Stimulated activated CD4-positive, alpha-beta T cell treated with anti-CD3 and anti-CD28 coated beads, Interleukin-1b, Interleukin-23, amount 100 ng/mL, for 48 hours (primary cell): ENCODE measurements at places on chromosomes 1 and 21.

- no peak for DNase-seq
Observed at GRCh38 chr1:36298640-36299039, 7.5 kb upstream of the SH3D21 start.

- DNase-seq: no peak
Observed at GRCh38 chr1:221806984-221807383, 65.1 kb upstream of the DUSP10 start.

- DNase-seq: no peak
Observed at GRCh38 chr1:202964791-202965410, 2.2 kb downstream of the CYB5R1 start.

DNA sequence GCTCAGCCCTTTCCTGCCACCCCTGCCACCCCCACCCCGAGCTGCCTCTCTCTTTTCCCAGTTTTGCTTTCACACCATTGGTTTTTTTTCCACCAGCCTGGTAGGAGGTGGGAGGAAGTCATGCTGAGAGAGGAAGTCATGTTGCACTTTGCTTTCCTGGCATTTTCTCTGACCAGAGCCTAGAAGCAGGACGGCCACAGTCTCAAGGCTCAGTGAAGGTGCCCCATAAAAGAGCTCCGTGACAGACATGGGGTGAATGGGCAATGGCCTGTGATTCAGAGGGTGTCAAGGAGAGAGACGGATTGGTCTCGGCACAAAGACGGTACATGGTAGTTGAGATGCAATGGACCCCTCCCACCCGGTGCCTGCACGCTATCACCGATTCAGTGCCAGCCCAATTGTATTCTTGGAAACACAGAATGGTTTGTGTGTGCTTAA is 42.1 kb upstream of the DMRTB1 start:
- no peak for DNase-seq

DNA sequence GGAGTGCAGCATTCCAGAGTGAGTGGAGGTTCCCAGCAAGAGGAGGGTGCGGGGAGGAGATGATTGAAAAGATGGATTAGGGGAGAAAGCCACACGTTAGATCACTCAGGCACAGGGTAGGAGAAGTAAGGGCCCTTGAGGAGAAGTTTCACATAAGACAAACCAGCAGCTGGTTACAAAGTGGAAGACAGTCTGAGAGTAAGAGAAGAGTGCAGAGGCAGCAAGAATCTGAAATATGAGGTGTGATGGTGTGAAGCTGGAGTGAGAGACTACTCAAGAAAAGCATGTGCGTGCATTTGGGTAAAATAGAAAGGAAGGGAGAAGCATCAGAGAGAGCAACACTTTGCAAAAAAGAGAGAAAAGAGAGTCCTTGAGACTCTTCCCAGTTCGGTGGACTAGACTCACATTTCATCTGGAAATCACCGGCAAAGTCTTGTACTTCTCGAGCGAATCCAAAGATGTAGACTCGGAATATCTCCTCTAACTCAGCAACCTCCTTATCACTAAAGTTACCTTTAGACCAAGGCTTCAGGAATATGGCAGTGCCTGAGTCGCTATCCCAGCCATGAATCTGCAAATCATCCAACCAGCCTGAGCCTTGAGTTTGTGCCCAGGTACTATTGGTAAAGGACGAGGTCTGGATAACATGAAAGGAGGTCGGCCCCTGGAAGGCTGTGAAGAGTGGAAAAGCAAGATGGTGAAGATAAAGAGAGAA is 783 bp downstream of the CD1B start:
- DNase-seq: no peak

GRCh38 chr1:204380293-204380831 is 20.6 kb upstream of the PLEKHA6 start:
- no peak for DNase-seq

- no peak for DNase-seq
Observed at GRCh38 chr21:33374450-33375096, 28.6 kb upstream of the IFNGR2 start.

DNA sequence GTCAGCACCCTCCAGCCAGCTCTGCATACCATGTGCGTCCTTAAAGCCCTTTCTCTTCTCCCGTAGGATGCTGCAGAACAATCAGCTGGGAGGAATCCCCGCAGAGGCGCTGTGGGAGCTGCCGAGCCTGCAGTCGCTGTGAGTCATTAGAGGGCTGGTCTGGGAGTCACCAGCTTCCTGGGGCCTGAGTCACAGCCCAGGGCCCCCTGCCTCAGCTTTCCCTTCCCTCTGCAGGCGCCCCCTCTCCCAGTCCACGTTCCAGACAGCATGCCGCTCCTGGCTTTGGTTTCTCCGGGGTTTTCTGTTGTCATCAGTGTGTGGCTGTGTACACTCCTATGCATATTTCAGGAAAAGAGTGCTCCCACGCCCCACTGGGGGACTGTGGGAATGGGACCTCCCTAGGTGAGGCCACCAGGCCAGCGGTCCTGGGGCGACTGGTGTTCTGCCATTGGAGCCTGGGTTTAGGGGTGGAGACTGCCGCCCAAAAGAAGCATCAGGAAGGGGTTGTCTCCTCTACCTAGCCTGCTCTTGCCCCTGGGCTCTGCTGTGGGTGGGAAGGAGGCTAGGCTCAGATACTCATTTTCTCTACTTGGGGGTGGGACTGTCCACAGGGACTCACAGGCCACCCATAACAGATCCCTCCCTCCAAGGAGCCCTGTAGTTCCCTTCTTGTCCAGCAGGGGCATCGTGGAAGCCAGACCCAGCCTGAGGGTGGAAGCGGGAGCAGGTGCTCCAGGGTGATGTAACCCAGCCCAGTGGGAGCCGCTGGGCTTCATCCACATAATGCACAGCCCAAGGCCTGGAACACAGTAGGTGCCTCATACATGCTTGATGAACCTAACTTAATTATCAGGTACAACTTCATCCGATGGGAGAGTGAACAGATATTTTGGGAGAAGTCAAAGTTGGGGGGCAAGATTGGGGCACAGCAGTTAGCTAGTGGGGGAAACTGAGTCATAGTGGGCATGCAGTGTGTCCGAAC is 42.5 kb downstream of the LGR6 start:
- peak; percentile 74 for DNase-seq

GRCh38 chr1:95561346-95561745 is 327.3 kb downstream of the RWDD3 start:
- DNase-seq: no peak
